ENCODE measurements at places on chromosomes 5 and 9.

GRCh38 chr9:33265211-33265865, 489 bp downstream of the CHMP5 start:
- no peak for DNase-seq

DNA sequence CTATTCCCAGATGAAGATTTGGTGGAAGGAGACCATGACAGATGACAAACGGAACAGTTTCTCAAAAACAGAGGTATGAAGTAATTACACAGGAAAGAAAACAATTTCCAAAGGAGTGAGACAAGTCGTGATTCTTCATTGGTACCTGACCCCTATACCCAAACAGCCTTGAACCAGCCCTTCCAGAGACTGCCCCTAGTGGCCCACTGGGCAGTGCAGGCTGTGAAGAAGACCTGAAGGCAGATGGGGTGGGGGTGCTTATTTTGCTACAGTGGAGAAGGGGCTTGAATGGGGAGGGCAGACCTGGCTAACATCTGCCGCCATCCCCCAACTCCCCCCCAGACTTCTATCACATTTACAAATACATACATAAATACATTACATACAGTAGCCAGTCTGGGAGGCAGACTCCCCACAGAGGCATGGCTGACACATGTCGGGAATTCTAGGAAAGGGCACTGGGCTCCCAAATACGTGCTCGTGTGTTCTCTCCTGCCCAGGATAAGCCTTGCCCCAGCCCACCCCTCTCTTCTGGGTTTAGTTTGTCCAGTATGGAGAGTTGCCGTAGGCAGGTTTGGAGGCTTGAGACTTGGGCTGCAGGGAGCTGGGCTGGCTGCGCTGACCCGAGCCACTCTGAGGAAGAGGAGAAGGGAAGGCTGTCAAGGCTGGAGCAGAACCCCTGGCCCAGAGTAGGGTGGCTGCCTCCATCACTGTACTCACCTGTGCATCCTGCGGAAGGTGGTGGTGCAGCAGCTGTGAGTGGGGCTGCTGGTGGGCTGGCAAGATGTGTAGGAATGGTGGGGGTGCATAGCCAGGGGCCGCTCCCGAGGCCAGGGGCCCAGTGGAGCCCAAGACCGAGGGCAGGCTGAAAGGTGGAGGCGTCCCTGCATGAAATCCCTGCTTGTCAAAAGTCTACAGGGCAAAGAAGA, 105.3 kb downstream of the UBE2R2 start:
- peak; percentile 4 for DNase-seq

DNA sequence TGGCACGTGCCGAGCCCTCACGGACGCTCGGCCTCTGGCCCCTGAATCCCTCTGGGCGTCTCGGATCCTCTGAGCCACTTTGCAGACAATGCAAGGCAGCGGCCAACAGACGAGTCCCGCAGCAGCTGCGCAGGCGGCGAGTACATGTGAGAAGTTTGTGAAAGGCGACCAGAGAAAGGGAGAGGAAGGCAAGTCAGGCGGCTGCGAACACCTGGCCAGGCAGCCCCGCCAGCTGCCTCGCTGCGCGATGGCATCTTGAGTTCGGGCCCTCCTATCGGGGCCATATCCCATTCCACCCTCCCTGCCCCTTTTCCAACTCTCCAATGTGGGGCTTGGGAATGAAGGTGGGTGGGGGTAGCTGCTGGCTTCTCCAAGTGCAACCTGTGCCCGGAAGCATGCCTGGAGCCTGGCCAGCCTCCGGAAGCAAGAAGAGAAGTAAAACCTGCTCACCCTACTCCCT, 4.5 kb upstream of the POU4F3 start:
- DNase-seq, result no peak

DNA sequence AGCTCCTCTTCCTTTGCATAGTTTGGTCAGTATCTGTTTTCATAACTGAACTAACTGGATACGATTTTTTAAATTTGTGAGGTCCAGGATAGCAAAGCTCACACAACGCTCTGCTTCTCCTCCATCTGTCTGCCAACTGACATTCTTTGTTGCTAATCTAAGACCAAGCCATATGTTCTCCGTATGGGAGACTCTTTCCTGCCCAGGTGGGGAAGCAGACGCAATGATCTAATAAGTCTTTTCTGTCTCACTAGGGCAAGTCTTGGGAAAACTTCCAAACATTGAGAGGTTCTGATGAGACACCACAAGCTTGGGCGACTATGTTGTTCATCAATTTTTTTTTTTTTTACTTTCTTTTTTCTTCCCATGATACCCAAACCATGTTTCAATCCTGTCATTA, 558.5 kb downstream of the EFNA5 start:
- DNase-seq, result no peak

- DNase-seq, result no peak
These were observed 216.3 kb upstream of the ZNF608 start for GRCh38 chr5:124962735-124963134.

- DNase-seq, result no peak
These were observed 184.6 kb downstream of the TLE4 start for GRCh38 chr9:79756414-79756813.

GRCh38 chr9:38107811-38108304, 38.8 kb upstream of the SHB start:
- DNase-seq, result no peak

- DNase-seq, result no peak
These were observed 30.4 kb downstream of the C9orf57 start for GRCh38 chr9:72029986-72030385.

- no peak for DNase-seq
These were observed 309.8 kb downstream of the TRPM3 start for GRCh38 chr9:70811638-70812037.

DNA sequence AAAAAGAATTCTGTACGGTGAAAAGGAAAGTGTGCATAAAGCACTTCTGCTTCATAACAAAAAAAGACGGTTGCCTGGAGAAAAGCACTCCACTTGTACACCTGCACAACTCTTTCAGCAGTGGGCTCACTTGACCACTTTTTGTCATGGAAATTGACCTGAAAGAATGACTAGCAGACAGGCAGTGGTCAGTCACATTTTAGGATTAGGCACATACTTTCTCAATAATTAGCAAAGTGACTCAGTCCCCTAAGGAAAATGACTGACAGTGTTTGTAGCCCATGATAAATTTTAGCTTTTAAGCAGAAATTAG, 169.3 kb downstream of the FANCC start:
- no peak for DNase-seq

GRCh38 chr9:98977813-98978212, 34.1 kb downstream of the COL15A1 start:
- DNase-seq, result no peak

DNA sequence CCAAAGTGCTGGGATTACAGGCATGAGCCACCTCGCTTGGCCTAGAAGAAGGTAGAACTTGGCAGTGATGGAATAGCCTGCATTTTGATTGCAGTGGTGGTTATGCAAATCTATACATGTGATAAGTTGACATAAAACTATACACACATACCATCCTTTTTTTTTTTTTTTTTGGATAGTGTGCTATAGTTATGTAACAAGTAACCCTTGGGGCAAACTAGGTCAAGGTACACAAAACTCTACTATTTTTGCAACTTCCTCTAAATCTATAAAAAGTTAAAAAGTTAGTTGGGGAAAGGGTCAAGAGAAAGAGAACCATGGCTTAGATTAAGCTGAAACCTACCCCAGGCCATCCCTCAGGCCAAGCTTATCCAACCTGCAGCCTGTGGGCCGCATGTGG, 11.1 kb downstream of the TRIM14 start:
- no peak for DNase-seq

- DNase-seq, result no peak
These were observed 892.9 kb downstream of the NR2F1-AS1 start for GRCh38 chr5:92687821-92688722.

GRCh38 chr5:14061106-14061505, 82.0 kb upstream of the TRIO start:
- no peak for DNase-seq

- DNase-seq, result no peak
These were observed 26.1 kb upstream of the MACIR start for GRCh38 chr5:103232393-103232999.

DNA sequence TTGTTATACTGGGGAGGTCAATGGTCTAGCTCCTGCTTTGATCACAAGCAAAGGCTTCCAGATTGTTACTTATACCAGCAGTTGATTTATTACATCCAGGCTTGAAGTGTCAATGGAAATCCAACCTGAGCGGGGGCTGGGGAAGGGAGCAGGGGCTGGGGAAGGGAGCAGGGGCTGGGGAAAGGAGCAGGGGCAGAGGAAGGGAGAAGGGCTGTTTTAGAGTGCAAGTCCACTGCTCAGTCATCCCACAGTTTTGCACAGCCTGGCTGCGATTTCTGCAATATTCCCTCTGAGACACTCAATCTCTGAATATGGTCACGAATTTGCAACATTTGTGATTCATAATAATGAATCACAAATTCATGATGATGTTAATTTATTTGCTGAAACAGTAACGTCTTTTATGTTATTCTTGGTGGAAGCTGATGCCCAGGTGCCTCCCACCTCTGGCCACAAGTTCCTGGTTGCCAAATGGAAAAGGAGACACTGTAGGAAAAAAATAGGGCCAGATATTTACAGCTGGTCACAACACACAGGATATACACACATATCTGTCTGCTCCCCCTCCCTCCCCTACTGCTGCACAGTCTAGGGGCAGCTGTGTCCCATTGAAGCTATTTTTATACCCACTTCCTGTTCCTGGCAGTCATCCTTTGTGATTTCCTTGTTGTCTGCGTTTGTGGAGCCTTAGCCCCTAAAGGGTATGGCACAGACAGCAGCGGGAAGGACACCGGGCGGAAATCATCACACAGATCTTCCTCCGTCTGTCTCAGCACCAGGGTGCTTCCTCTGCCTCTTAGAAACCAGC, 325.1 kb downstream of the GADD45G start:
- no peak for DNase-seq

GRCh38 chr9:7546261-7546660, 253.3 kb downstream of the DMAC1 start:
- DNase-seq, result no peak

GRCh38 chr9:99809586-99810319, 11.9 kb upstream of the NR4A3 start:
- DNase-seq, result no peak

DNA sequence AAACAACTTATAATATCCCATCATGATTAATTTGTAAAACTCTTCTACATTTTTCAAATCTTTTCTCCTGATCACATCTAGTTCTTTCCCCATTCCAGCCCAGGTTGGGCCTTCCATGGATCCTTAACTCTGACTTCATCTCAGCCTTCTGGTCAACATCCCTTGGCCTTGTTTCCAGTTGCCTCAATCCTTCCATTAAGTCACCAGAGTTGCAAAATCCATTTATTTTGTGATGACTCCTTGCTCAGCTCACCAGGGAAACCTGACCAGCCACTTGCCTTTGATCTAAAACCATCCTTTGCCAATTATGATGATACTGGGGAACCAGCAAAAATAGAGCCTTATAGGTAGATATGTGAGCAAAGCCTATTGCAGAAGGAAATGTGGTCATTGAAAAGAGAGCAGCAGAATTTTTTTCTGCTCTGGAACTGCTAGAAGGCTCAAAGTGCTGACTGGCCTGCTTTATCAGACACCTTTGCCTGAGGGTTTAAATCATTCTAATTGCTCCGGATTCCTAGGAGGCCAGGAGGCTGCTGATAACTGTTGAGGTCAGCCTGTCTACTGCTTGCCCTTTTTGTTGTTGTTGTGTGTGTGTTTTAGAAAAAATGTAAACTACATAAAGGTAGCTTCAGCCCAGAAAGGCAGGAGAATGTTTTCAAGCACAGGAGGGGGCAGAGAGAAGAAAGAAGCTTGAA, 512.2 kb upstream of the GRIA1 start:
- no peak for DNase-seq

- no peak for DNase-seq
These were observed 72.2 kb upstream of the FAM169A start for GRCh38 chr5:74938250-74938933.

- DNase-seq, result no peak
These were observed 324.1 kb downstream of the PLK2 start for GRCh38 chr5:58135571-58136335.

DNA sequence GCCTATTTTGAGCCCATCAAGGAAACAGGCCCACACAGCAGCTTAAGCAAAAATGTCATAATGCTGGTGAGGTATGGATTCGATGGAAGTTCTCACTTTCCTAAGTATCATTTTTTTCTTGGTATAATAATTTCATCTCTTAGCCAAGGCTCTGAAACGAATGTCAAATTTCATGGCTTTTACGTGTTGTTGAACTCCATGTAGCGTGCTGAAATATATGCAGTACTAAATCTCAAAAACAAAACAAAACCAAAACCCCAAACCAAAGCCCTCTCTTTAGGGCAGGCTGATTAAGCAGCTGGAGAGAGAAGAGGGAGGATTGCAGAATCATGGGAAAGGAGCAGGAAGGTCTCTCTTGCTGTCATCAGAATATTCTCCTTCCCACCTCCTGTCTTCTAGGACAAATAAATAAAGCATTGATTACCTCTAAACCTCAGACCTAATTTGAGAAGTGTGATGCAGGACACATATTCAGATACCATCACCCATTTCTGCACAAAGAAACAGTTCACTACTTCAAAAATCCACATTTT, 58.3 kb downstream of the TMEM174 start:
- DNase-seq, result no peak

- DNase-seq, result no peak
These were observed 57.2 kb upstream of the HAPLN1 start for GRCh38 chr5:83777856-83778255.

DNA sequence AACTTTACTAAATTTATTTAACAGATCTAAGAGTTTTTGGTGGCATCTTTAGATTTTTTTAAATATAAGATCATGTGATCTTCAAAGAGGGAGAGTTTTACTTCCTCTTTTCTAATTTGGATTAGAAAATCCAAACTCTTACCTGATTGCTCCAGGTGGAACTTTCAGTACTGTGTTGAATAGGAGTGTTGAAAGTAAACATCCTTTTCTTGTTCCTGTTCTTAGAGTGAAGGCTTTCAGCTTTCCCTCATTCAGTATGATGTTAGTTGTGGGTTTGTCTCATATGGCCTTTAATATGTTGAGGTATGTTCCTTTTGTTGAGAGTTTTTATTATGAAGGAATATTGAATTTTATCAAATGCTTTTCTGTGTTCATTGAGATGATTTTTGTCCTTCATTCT, 650.0 kb upstream of the SGCD start:
- DNase-seq, result no peak

DNA sequence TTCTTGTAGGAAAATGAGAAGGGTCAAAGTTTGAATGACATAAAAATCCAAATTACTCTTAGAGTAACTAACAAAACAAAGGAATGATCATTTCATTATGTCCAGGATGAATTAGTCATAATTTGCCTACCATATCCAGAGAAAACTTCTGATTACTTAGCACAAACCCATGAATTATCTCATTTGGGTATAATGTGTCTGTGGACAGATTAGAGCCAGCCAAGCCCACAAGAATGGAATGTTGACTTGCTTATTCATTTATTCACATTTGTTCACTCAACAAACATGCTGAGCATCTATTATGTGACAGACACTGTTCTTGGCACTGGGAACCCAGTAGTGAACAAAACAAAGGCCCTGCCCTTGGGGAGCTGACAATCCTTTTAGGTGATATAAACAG, 87.4 kb downstream of the APBA1 start:
- DNase-seq, result no peak

GRCh38 chr5:39709032-39709431, 284.3 kb upstream of the DAB2 start:
- DNase-seq, result no peak
